ENCODE measurements at places on chromosomes 16 and 17.

DNA sequence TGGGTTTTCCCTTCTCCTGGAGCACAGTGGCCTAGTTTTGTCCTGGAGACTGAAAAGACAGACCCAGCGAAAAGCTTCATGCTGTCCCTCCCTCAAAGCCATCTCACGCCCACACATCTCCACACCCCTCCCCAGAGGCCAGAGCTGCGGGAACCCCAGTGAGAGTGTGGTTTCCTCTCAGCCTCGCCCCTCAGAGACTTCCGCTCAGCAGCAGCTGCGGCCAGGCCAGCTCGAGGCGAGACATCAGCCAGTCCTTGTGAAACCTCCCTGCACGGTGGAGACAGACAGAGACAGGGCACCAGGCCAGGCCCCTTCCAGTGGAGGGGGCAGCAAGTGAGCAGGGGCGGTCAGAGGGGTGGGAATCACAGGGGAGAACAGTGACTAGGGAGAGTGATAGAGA lies 77.0 kb upstream of the TNRC6C start:
- DNase-seq: peak; percentile 73

DNA sequence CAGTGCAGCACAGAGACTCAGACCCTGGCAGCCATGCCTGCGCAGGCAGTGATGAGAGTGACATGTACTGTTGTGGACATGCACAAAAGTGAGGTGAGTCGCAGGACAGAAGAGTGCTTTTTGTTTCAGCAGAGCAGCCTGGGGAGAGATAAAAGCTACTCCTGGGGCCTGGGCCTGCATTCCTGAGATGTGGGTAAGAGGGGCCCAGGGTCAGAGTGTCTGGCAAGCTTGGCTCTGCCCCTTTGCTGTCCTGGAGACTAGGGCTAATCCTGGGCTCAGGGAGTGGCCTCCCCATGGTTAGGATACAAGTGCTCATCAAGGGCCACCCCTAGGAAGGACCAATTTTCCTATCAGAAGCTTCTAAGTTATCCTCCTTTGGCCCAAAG lies 4.8 kb upstream of the ERBB2 start:
- DNase-seq: no peak

GRCh38 chr17:66580956-66581391 lies 253.9 kb upstream of the CACNG5 start:
- no peak for DNase-seq

GRCh38 chr17:8944748-8945147 lies 20.8 kb downstream of the PIK3R5 start:
- DNase-seq: no peak

DNA sequence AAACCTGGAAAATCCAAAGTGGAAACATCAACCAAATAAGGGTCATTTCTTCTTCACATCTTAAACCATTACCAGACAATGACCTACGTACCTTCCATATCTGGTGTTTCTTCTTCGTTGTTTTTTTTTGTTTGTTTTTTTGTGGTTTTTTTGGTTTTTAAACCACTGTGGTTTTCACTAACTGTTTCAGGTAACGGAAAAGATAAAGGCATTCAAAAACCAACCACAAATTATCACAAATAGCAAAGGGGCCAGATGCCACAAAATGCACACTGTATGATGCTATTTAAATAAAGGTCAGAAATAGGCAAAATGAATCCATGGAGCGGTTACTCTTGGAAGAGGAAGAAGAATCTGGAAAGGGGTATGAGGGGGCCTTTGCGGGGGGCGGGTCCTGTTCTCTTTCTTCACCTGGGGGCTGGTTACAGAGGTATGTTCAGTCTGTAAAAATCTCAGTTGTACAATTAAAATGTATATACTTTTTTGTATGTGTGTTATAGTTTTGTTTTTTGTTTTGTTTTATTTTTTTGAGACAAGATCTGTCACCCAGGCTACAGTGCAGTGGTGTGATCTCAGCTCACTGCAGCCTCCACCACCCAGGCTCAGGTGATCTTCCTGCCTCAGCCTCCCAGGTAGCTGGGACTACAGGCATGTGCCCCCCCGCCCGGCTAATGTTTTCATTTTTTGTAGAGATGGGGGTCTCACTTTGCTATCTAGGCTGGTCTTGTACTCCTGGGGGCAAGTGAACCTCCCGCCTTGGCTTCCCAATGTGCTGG lies 29.6 kb downstream of the LITAF start:
- peak; percentile 67 for DNase-seq

GRCh38 chr17:36598951-36599401 lies 2.4 kb upstream of the MRM1 start:
- no peak for DNase-seq

GRCh38 chr17:954431-955164 lies 25.0 kb downstream of the NXN start:
- DNase-seq: no peak

GRCh38 chr17:59388069-59388556 lies 56.7 kb downstream of the YPEL2 start:
- DNase-seq: no peak

GRCh38 chr16:89190150-89190958 lies 10.0 kb downstream of the SLC22A31 start:
- DNase-seq: peak; percentile 37

GRCh38 chr17:8436169-8436843 lies 622 bp downstream of the NDEL1 start:
- DNase-seq: peak; percentile 74

DNA sequence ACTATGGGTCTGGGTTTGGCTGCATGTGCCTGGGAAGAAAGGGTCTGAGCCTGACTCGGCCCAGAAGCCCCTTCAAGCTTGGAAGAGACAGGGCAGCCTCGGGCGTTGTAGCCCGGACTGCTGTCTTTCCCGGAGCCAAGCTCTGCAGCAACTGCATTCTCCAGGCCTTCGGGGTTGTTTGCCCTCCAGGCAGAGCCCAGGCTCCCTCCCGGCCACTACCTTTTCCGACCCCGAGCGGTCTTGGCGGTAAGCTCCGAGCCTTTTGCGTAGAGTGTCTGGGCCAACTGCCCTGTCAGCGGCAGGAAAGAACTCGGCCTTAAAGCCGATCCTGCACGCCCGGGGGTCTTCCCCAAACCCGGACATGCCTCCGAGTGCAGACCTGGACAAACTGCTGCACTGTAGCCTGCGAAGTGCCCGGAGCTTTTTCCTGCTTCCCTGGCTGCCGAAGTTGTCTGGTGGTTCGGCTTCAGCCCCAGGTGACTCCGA lies 1.3 kb downstream of the LHX1 start:
- DNase-seq: no peak

GRCh38 chr17:20218272-20218671 lies 209.1 kb downstream of the SPECC1 start:
- DNase-seq: no peak

- DNase-seq: no peak
Observed at GRCh38 chr17:38872027-38872511, 2.2 kb downstream of the LASP1 start.

DNA sequence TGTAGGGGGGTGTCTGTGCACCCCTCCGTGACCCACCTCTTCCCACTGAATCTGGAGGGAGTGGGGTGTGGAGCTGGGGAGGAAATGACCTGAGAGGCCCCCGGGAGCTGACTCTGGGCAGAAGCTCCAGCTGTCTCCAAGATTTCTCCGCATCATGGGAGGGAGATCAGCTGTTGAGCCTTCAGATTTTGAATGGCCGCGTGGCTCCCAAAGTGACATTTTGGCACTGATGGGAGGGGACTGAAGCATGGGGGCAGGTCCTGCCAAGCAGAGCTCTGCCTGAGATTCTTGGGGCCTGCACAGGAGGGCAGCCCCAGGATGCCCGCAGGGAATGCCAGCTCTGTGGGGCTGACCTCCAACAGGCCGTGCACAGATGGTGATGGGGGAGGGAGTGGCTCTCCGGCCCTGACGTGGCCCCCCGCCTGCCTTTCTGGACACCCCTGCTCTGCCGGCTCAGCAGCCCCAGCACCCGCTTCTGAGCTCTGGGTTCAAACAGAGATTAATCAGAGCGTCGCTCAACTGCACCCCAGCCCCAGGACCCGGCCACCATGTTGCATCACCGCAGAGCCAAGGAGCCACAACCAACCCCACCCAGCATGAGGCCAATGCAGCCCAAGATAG lies 25.3 kb upstream of the UBE2I start:
- DNase-seq: no peak

DNA sequence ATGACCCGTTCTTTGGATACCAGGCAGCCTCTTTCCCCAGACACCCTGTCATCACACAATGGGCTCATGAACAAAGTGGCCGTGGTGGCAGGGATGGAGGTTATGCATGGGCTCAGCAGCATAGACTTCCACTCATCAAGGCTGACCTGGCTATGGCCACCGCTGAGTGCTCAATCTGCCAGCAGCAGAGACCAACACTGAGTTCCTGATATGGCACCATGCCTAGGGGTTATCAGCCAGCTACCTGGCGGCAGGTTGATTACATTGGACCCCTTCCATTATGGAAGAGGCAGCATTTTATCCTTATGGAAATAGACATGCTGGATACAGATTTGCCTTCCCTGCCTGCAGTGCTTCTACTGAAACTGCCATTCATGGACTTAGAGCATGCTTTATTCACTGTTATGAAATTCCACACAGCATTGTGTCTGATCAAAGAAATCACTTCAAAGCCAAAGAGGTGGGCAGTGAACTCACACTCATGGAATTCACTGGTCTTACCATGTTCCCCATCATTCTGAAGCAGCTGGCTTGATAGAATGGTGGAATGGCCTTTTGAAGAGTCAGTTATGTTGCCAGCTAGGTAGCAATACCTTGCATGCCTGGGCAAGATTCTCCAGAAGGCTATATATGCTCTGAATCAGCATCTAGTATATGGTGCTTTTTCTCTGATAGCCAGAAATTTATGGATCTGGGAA lies 160.6 kb downstream of the PRKCB start:
- DNase-seq: no peak

GRCh38 chr17:13478326-13478830 lies 123.4 kb downstream of the HS3ST3A1 start:
- no peak for DNase-seq

- DNase-seq: no peak
Observed at GRCh38 chr17:8857919-8858318, 9.6 kb downstream of the PIK3R6 start.

DNA sequence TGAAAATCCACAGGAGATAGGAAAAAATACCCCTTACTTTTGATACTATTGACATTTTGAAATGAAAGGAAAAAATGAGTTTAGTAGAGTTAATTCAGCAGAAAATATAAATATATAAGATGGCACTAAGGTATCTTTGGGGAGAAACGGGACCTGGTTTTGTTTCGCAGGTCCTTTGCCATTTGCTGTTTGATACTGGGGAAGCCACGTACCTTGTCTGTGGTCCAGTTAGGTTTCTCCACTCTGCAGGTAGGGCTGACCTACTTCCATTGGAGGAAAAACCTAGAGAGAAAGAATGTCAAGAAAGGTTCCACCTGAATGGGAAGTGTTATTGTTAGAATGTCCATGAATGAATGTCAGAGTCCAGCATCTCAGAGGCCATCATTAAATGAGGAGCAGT lies 48.1 kb downstream of the HLF start:
- no peak for DNase-seq

DNA sequence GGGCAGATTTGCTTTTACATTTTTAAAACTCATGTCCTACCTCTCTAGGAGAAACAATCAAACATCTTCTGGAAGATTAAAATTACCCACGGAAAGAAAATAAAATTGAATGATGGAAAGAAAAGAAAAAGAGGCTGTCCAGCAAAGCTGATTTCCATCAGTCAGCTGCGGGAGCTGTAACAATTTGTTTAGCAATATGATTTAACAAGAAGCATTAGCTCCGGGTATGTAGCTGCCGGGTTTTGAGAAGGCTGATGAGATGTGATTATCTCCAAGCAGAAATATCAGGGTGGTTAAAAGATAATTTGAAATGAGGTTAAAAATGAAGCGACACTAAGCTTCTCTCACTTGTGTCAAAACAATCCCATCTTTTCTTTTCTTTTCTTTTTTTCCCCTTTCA lies 608.9 kb upstream of the SALL1 start:
- no peak for DNase-seq

GRCh38 chr17:57447357-57447989 lies 191.2 kb downstream of the MSI2 start:
- DNase-seq: no peak

DNA sequence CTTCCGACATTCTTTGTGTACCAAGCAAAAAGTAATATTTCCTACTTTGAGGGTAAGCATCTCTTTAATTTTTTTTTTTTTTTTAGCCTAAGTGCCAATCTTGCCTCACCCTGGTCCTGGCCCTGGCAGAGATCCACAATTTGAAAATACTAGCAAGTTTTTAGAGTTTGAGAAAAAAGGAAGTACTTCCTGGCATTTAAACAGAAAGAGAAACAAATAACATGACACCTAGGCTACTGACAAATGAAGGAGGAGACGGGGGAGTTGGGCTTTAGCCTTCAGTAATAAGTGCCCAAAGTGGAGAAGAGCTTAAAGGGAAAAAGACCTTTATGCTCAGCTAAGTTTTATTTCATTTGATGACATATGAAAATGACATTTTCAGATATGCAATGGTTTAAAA lies 92.8 kb downstream of the HS3ST3A1 start:
- no peak for DNase-seq

DNA sequence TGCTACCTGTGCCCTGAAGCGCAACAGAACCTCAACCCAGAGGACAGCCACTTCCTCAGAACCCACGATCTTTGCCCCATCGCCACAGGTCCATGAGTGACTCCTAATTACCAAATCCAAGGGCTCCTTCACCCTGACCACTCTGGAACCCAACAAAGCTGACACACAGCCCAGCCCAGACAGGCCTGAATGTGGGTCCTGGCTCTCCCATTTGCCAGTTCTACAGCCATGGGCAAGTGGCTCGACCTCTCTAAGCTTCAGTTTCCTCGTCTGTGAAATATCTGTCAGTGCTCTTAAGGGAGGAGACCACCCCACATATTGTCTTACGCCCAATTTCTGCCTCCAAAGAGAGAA lies 18.0 kb upstream of the ENDOV start:
- DNase-seq: no peak

DNA sequence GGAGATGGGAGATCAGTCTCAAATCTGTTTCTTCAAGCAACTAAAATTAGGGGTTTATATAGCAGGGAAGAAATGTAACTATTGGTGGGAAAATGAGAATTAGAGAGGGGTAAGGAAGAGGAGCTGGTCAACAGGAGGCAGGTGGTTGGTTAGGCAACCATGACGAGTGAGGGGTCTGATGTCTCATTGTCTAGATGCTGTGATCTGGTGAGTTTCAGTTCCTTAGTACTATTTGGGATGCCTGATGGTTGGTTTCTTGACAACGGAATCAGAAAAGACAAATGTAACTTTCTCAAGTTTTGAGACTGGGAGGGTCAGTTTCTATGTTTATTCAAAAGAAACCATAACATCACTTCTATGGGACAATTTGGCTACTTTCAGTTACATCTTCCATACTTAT lies 415.3 kb upstream of the C16orf82 start:
- DNase-seq: no peak

GRCh38 chr16:30052671-30053372 lies 12.7 kb upstream of the ALDOA start:
- peak; percentile 82 for DNase-seq

GRCh38 chr17:72813481-72813880 lies 279.0 kb downstream of the SLC39A11 start:
- no peak for DNase-seq

DNA sequence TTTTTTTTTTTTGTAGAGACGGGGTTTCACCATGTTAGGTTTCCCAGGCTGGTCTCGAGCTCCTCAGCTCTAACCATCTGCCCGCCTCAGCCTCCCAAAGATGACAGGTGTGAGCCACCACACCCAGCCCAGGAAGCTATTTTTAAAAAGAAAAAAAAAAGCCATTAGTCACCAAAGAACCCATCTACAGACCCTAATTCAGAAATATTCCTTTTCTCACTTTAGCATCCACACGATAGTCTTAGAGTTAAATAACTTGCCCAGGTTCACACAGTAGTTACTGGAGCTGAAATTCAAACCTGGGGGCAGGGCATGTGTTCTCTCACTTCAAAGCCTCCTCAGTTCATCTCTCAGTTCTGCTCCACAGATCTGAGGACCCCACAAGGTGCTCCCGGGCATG lies 70.3 kb upstream of the NOL11 start:
- no peak for DNase-seq

GRCh38 chr16:79897453-79898146 lies 297.1 kb upstream of the MAF start:
- no peak for DNase-seq
